A549 treated with AZD2906 at 1 μM for 4 hours (cell line): ENCODE measurements at places on chromosomes 4 and X. TPM values are rescaled to one million over a fixed set of nuclear protein-coding genes. Genes with fewer than 3 reads are reported as not detected.

ESX1 gene
- total RNA-seq, result 0.05 to 0.15 TPM (median 0.09 TPM) in 3 of 5 replicates, not detected in the others

SH3BGRL gene
- 42.2 to 54.1 TPM (median 48.3 TPM) in 5 replicates for total RNA-seq

FIP1L1 gene
- total RNA-seq, result 27.0 to 32.8 TPM (median 28.3 TPM) in 5 replicates

HTT-AS gene
- not detected in 5 replicates for total RNA-seq

TLR3 gene
- 0.15 to 0.50 TPM (median 0.32 TPM) in 5 replicates for total RNA-seq

ALAS2 gene
- not detected in 5 replicates for total RNA-seq

ANOS1 gene
- 0.01 to 0.08 TPM (median 0.05 TPM) in 5 replicates for total RNA-seq

NDUFC1 gene
- total RNA-seq, result 70.9 to 83.6 TPM (median 74.3 TPM) in 5 replicates

ARMCX2 gene
- total RNA-seq, result 0.06 to 0.08 TPM (median 0.08 TPM) in 3 of 5 replicates, not detected in the others

DDX53 gene
- total RNA-seq, result not detected in 5 replicates

CNKSR2 gene
- 1.6 to 2.6 TPM (median 2.1 TPM) in 5 replicates for total RNA-seq

UGT2B15 gene
- total RNA-seq, result 0.03 to 0.07 TPM (median 0.03 TPM) in 3 of 5 replicates, not detected in the others

SYP gene
- 2.2 to 3.2 TPM (median 2.7 TPM) in 5 replicates for total RNA-seq

CT45A2 gene
- total RNA-seq, result not detected in 5 replicates

VEGFC gene
- 7.8 to 9.5 TPM (median 8.1 TPM) in 5 replicates for total RNA-seq

TLL1 gene
- 0.12 to 0.38 TPM (median 0.15 TPM) in 5 replicates for total RNA-seq

F11 gene
- not detected in 5 replicates for total RNA-seq

SNCA gene
- 0.07 to 0.29 TPM (median 0.15 TPM) in 5 replicates for total RNA-seq

SMIM10 gene
- total RNA-seq, result 0.06 to 0.19 TPM (median 0.11 TPM) in 4 of 5 replicates, not detected in the other

HMGN5 gene
- total RNA-seq, result 1.4 to 3.5 TPM (median 2.3 TPM) in 5 replicates

FAM184B gene
- total RNA-seq, result 0.01 to 0.02 TPM (median 0.02 TPM) in 5 replicates

SYN1 gene
- 0.22 to 0.46 TPM (median 0.29 TPM) in 5 replicates for total RNA-seq

DCAF4L1 gene
- 0.08 to 0.14 TPM (median 0.09 TPM) in 5 replicates for total RNA-seq

NKX3-2 gene
- 0.03 to 0.17 TPM (median 0.10 TPM) in 5 replicates for total RNA-seq

FHL1 gene
- 22.3 to 29.3 TPM (median 26.3 TPM) in 5 replicates for total RNA-seq

CSAG2 gene
- total RNA-seq, result not detected in 5 replicates

PNMA5 gene
- total RNA-seq, result 0.03 TPM in 1 of 5 replicates, not detected in the others

GAGE13 gene
- not detected in 5 replicates for total RNA-seq

BEND4 gene
- total RNA-seq, result 0.01 to 0.05 TPM (median 0.03 TPM) in 4 of 5 replicates, not detected in the other

RAB41 gene
- not detected in 5 replicates for total RNA-seq

SPIN4 gene
- total RNA-seq, result 4.0 to 6.2 TPM (median 5.1 TPM) in 5 replicates

SPANXN3 gene
- not detected in 5 replicates for total RNA-seq

SRPK3 gene
- 0.03 to 0.11 TPM (median 0.06 TPM) in 3 of 5 replicates, not detected in the others for total RNA-seq

DKK2 gene
- not detected in 5 replicates for total RNA-seq

ASB5 gene
- 0.03 to 0.08 TPM in 2 of 5 replicates, not detected in the others for total RNA-seq

MSX1 gene
- 5.9 to 10.1 TPM (median 9.0 TPM) in 5 replicates for total RNA-seq

DAPP1 gene
- total RNA-seq, result not detected in 5 replicates

MGARP gene
- total RNA-seq, result 0.46 to 0.79 TPM (median 0.68 TPM) in 5 replicates

SMIM31 gene
- total RNA-seq, result 0.03 to 0.08 TPM (median 0.04 TPM) in 4 of 5 replicates, not detected in the other

SUPT20HL1 gene
- not detected in 5 replicates for total RNA-seq

SPATA18 gene
- total RNA-seq, result 3.9 to 4.5 TPM (median 4.3 TPM) in 5 replicates

FRMPD4 gene
- 0.02 to 0.06 TPM (median 0.05 TPM) in 5 replicates for total RNA-seq

DRD5 gene
- total RNA-seq, result not detected in 5 replicates

FGD1 gene
- 5.1 to 7.0 TPM (median 5.9 TPM) in 5 replicates for total RNA-seq

IL15 gene
- 12.3 to 15.6 TPM (median 13.9 TPM) in 5 replicates for total RNA-seq

TLR6 gene
- 1.7 to 2.4 TPM (median 2.2 TPM) in 5 replicates for total RNA-seq

SUPT20HL2 gene
- total RNA-seq, result not detected in 5 replicates

HOPX gene
- not detected in 5 replicates for total RNA-seq

STIM2 gene
- 9.9 to 13.1 TPM (median 10.4 TPM) in 5 replicates for total RNA-seq

FGFBP2 gene
- 0.17 to 0.41 TPM (median 0.34 TPM) in 5 replicates for total RNA-seq

CCDC120 gene
- 2.7 to 4.4 TPM (median 3.5 TPM) in 5 replicates for total RNA-seq

CLDN2 gene
- 5.7 to 7.4 TPM (median 6.6 TPM) in 5 replicates for total RNA-seq

CFAP99 gene
- total RNA-seq, result 0.05 to 0.16 TPM (median 0.08 TPM) in 3 of 5 replicates, not detected in the others

OTUD6A gene
- total RNA-seq, result not detected in 5 replicates

GAGE12H gene
- not detected in 5 replicates for total RNA-seq

GABRE gene
- 11.5 to 18.6 TPM (median 12.8 TPM) in 5 replicates for total RNA-seq

FAT4 gene
- 1.4 to 2.7 TPM (median 1.7 TPM) in 5 replicates for total RNA-seq

GNRHR gene
- total RNA-seq, result not detected in 5 replicates

MAPK10 gene
- 0.41 to 0.54 TPM (median 0.45 TPM) in 5 replicates for total RNA-seq
